Activated CD4-positive, alpha-beta T cell treated with anti-CD3 and anti-CD28 coated beads, Interleukin-2, amount 50 U/mL, for 24 hours (primary cell): ENCODE measurements at places on chromosomes 2 and 18.

- no peak for DNase-seq
These were observed 552 bp downstream of the CNPPD1 start for GRCh38 chr2:219175928-219176817.

DNA sequence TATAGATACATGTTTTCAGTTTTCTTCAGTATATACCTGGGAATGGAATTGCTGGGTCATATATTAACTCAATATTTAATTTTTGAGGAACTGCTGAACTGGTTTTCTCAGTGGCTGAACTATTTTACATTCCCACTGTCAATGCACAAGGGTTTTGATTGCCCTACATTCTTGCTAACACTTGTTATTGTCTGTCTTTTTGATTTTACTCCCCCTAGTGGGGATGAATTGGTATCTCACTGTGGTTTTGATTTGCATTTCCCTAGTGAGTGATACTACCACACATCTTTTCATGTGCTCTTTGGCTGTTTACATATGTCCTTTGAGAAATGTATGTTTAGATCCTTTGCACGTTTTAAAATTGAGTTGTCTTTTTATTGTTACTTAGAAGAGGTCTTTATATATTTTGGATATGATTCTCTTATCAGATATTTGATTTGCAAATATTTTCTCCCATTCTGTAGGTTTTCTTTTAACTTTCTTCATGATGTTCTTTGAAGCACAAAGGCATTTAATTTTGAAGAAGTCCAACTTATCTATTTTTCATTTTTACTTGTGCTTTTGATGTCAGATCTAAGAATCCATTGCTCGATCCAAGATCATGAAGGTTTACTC is 36.2 kb downstream of the ASB1 start:
- DNase-seq = no peak

GRCh38 chr2:234825616-234826015 is 126.2 kb upstream of the SH3BP4 start:
- DNase-seq = no peak

GRCh38 chr2:54254180-54254579 is 1.8 kb downstream of the TSPYL6 start:
- DNase-seq = no peak

DNA sequence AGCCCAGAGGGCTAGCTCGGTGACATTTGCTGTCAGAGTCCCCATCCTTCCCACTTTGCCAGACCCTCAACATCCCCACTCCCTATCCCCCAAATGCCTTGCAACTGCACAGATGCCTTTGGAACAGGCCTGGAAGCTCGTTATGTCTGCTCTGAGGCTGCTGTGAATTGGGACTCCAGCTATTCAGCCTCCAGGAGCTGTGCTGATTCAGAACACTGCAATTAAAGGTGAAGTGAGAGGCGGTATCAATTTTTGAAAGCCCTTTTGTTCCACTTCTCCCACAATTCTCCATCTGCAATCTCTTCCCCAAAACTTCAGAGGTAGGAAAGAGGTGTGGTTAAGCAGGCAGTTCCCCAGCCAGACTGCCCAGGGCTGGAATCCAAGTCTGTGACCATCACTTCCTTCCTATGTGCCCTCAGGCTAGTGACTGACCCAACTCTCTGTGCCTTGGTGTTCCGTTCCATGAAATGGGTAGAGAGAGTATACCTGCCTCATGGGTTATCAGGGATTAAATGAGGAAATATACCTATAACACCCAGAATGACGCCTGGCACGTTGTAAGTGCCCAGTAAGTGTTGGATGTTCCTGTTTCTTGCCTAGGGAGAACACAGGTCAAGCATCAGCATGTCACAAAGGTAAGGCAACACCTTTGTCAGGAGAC is 17.5 kb downstream of the NOSTRIN start:
- no peak for DNase-seq

DNA sequence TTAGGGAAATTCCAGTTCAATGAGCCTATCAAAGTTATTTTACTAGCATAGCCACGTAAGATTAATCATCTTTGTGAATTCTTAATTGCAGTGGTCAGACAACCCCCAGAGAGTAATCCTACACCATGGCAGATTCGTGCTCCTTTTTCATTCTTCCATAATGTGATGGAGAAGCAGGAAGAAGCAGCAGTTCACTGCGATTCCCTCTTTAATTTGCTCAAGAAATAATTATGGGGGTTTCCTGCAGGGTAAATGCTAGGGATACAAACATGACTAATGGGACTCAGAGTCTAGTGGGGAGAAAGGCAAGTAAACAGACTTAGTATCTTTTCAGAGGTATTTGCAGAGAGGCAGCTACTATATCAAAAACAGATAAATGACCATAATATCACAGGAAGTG is 175.8 kb upstream of the HNRNPA3 start:
- no peak for DNase-seq

GRCh38 chr2:98804736-98805135 is 73.8 kb upstream of the MGAT4A start:
- no peak for DNase-seq

DNA sequence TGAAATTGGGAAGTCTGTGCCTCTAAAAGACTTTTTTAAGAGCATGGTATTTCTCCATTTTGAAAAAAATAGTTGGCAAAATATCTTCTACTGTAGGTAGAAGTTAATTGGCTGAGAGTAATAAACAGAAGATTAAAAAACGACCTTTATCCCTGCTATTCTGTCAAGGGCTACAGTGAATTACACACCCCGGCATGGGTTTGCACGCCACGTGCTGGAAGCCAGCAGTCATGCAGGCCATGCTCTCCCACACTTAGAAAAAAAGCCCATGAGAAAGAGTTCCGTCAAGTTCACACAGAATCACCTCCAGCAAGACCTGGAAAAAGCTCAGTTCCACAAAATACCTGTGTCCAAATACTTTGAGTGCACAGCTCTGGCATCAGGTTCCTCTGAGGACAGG is 26.8 kb downstream of the FAM110C start:
- DNase-seq = no peak

DNA sequence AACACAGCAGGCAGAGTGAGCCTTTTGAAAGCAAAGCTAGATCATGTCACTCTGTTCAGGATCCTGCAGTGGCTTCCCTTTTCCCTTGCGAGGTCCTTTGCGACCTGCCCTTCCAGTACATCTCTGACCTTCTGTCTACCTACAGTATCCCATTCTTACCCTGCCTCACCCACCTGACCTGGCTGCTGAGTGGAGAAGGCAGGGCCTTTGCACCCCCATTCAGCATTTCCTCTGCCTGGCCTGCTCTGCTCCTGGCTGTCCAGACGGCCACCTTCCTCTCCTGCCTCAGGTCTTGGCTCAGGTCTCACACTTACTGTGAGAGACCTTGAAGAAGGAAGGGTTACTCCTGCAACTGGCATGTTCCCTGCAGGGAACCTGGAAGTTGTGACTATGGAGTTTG is 77.4 kb downstream of the MAPRE2 start:
- no peak for DNase-seq

DNA sequence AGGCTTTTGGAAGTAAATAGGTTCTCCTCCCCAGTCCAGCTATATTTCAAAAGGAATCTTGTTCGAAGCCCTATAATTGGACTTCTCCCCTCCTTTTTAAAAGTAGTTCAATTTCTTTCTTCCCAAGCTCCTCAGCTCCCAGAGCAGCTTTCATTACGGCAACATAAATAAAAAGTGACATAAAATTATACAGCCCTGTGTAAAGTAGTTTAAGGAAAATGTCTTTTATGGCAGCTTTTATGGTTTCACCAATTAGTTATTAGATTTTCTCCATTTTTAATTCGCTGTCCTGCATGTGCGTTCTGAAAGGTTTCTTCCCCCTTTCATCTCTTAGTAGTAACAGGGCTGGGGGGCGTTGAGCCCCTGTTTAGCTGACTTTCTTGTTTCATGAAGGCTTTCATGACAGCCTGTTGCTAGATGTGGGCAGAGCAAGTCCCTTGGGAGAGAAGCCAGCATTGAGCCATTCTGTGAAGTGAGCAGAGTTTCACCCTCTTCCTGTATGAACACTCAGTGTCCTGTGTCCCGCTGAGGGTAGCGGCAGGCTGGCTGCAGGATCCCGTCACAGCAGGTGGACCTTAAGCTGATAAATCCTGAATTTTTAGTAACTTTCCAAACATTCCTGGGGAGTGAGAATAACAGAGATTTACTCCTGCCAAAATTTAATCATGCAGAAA is 229.7 kb upstream of the SPRED2 start:
- no peak for DNase-seq

- no peak for DNase-seq
These were observed 86.6 kb downstream of the TMEM182 start for GRCh38 chr2:102848366-102848839.

DNA sequence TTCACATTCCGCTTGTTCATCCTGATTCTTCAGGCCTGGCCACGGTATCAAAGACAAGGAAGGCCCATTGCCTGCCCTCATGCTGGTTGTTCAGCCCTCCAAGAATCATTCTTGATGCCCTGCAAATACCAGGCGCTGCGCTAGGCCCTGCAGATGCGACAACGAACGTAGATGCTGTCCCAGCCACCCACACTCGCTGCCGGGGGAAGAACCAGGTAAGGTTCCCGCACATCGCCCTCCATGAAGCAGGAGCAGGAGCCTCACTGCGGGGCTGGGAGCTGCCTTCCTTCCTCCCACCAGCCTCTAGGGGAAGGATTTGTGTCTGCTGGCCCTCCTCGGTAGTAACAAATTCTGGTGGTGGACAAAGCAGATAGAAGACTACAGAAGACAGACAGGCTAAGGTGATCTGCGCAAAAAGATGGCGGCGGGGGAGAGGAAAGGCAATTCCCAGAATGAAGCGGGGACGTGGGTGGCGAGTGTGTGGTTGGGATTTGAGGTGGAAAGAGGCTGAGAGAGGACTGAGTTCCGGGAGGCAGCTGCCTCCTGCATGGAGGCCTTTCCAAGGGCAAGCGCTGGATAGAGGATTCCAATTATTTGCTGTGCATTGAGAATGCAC is 19.8 kb upstream of the GPR55 start:
- no peak for DNase-seq

- no peak for DNase-seq
These were observed 12.7 kb upstream of the MAP3K2 start for GRCh38 chr2:127400533-127400896.

- DNase-seq = no peak
These were observed 775.3 kb downstream of the CPS1 start for GRCh38 chr2:211331736-211332135.

DNA sequence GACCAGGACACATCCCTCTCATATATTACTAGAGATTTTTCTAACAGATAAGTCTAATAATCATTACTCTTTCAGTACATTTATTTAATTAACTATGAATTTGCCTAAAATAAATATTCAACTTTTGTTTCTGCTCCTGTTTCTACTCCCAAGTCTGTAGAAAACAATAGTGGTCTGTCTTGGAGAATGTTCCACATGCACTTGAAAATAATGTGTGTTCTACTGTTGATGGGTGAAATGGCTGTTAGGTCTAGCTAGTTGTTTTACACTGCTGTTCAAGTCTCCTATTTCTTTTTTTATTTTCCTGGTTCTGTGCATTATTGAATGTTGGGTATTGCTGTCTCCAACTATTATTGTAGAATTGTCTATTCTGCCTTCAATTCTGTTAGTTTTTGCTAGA is 47.2 kb downstream of the SPOPL start:
- no peak for DNase-seq

GRCh38 chr2:128249555-128249954 is 69.1 kb downstream of the HS6ST1 start:
- DNase-seq = no peak

GRCh38 chr2:60070736-60071489 is 482.5 kb downstream of the BCL11A start:
- DNase-seq = no peak

DNA sequence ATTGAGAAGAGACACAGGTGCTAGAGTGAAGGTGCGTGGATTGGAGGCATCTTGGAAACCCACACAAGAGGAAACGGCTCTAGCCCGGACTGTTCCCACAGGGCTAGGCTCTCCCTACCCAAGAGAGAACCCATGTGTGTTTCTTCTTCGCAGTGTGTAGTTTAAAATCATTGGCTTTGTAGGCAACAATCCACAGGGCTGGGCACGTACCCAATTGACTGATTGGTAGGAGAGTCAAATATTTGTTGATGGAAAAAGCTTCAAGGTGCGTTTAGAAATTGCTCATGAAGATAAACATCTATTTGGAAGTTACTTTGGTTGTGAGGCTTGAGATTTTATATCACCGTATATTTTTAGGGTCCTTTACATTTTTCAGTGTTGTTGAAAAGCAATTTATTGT is 13.2 kb upstream of the YWHAQ start:
- no peak for DNase-seq

DNA sequence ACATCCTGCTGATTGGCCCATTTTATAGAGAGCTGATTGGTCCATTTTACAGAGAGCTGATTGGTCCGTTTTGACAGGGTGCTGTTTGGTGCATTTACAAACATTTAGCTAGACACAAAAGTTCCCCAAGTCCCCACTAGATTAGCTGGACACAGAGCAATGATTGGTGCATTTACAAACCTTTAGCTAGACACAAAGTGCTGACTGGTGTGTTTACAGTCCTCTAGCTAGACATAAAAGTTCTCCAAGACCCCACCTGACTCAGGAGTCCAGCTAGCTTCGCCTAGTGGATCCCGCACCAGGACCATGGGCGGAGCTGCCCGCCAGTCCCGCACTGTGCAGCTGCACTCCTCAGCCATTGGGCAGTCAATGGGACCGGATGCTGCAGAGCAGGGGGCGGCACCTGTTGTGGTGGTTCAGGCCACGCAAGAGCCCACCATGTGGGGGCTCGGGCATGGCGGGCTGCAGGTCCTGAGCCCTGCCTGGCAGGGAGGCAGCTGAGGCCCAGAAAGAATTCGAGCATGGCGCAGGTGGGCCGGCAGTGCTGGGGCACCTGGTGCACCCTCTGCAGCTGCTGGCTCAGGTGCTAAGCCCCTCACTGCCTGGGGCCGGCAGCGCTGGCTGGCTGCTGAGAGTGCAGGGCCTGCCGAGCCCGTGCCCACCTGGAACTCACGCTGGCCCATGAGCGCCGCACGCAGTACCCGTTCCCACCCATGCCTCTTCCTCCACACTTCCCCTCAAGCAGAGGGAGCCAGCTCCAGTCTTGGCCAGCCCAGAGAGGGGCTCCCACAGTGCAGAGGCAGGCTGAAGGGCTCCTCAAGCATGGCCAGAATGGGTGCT is 713.2 kb upstream of the GYPC start:
- no peak for DNase-seq

GRCh38 chr18:9924371-9924943 is 10.6 kb downstream of the VAPA start:
- DNase-seq = no peak

DNA sequence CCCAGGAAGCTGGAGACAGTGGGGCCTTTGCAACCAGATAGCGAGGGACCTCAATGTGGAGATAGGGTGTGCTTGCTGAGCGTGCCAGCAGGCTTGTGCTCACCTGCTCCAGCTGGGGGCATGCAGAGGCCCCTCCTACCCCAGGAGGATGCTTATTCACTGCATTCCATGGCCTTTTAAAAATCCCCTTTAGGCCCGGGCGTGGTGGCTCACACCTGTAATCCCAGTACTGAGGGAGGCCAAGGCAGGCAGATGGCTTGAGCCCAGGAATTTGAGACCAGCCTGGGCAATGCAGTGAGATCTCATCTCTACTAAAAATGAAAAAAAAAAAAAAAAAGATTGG is 54.5 kb downstream of the ODC1 start:
- no peak for DNase-seq
